ENCODE measurements at places on chromosomes 11 and 22.

DNA sequence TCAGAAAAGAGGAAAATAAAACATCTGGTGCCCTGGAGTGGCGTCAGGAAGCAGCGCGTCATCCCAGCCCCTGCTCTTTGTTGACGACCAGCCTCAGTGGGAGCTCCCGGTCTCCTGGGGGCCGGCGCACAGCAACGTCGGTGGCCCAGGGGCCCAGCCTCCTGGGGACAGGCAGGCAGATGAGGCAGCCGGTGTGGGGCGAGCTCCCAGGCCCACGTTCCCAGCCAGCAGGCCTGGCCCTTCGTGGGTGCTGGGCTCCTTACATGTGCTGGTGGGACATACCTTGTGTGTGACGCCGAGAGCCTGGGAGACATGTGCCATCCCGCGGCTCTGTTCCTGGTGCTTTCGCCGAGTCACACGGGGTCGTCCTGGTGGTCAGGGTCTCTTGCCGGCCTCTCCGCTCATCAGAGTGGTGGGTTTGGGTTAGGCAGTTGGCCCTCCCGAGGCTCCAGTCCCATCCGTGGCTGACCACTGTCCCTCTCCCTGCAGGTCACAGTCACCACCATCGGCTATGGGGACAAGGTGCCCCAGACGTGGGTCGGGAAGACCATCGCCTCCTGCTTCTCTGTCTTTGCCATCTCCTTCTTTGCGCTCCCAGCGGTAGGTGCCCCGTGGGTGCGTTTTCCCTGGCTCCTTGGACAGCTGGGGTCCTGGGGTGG lies 116.7 kb downstream of the KCNQ1OT1 start:
- DNase-seq, result no peak

GRCh38 chr22:21876486-21877176 lies 9.2 kb upstream of the MAPK1 start:
- no peak for DNase-seq

DNA sequence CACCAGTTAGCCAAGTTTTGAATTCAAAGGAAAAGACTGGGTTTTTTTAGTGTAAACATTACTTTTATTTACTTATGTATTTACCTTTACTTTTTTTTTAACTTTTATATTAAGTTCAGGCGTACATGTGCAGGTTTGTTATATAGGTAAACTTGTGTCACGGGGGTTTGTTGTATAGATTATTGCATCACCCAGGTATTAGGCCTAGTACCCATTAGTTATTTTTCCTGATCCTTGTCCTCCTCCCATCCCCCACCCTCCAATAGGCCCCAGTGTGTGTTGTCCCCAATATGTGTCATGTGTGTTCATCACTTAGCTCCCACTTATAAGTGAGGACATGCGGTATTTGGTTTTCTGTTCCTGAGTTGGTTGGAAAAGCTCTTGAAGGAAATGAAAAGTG lies 20.6 kb downstream of the ZW10 start:
- no peak for DNase-seq

GRCh38 chr11:6745465-6746015 lies 26.2 kb downstream of the OR2AG2 start:
- no peak for DNase-seq

DNA sequence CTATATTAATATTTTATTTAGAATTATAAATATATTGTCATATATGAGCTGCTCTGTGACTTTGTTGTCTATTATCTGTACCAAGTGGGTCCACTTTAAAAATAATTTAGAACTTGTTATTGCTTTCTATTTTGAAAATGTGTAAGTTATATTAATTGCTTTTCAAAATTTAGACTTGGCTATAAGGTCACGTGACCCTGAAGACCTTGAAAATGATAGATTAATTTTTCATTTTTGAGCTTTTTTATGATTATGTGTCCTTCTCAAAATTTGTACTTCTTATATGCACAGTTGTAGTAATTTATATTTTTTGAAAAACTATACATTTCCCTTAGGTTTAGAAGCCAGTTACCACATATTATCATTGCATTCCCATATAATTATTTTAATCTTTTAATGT lies 697.0 kb upstream of the ANO5 start:
- DNase-seq, result no peak

GRCh38 chr22:48336339-48337060 lies 1491.2 kb downstream of the BRD1 start:
- DNase-seq, result no peak

- no peak for DNase-seq
Measured at GRCh38 chr11:130476200-130476921, 27.9 kb downstream of the ADAMTS15 start.

GRCh38 chr11:63277345-63277943 lies 34.0 kb upstream of the SLC22A25 start:
- DNase-seq, result no peak

- DNase-seq, result no peak
Measured at GRCh38 chr22:49014227-49015201, 813.2 kb downstream of the BRD1 start.

GRCh38 chr11:117438371-117439000 lies 110.8 kb downstream of the CEP164 start:
- no peak for DNase-seq

All from right renal pelvis (tissue), 4 donors.